ENCODE measurements at places on chromosomes 7 and 10. TPM values are rescaled to one million over a fixed set of nuclear protein-coding genes. Genes with fewer than 3 reads are reported as not detected.

The GOLGA7B gene
- 0.04 TPM for total RNA-seq

The ITPRID1 gene
- total RNA-seq = 0.39 TPM

The SPAM1 gene
- not detected for total RNA-seq

The PPP1R17 gene
- not detected for total RNA-seq

The FAM25G gene
- not detected for total RNA-seq

The ZNF853 gene
- total RNA-seq = 3.7 TPM

The DYNC1I1 gene
- total RNA-seq = 6.5 TPM

The ABCB4 gene
- total RNA-seq = 0.27 TPM

The WIPF3 gene
- total RNA-seq = not detected

The BTBD16 gene
- total RNA-seq = not detected

The MTG1 gene
- total RNA-seq = 22.5 TPM

The IFIT2 gene
- 4.0 TPM for total RNA-seq

The KCNMA1 gene
- 8.4 TPM for total RNA-seq

The FAM20C gene
- 164 TPM for total RNA-seq

The DRGX gene
- total RNA-seq = not detected

The ARHGAP22 gene
- total RNA-seq = 2.1 TPM

The SDK1 gene
- total RNA-seq = 5.1 TPM

The COL26A1 gene
- not detected for total RNA-seq

The ORAI2 gene
- 35.9 TPM for total RNA-seq

The MEOX2 gene
- total RNA-seq = not detected

The CYP2E1 gene
- total RNA-seq = 0.50 TPM

The NPSR1 gene
- total RNA-seq = not detected

The CUBN gene
- 0.14 TPM for total RNA-seq

The MSMB gene
- not detected for total RNA-seq

The CCDC71L gene
- total RNA-seq = 26.6 TPM

The SUGCT gene
- total RNA-seq = 5.0 TPM

The AVPI1 gene
- 26.8 TPM for total RNA-seq

The GPR26 gene
- total RNA-seq = not detected

The CPXM2 gene
- total RNA-seq = not detected

The C10orf62 gene
- not detected for total RNA-seq

Data from H4 (cell line).